ENCODE measurements at places on chromosomes 5 and 9.

GRCh38 chr9:95296761-95297160, 20.7 kb downstream of the FANCC start:
- no peak for DNase-seq

GRCh38 chr9:116837018-116837989, 150.2 kb downstream of the TRIM32 start:
- DNase-seq: no peak

- no peak for DNase-seq
Measured at GRCh38 chr9:95876595-95876994, 1.1 kb downstream of the ERCC6L2 start.

- DNase-seq: no peak
Measured at GRCh38 chr5:59760785-59761348, 132.7 kb downstream of the PDE4D start.

DNA sequence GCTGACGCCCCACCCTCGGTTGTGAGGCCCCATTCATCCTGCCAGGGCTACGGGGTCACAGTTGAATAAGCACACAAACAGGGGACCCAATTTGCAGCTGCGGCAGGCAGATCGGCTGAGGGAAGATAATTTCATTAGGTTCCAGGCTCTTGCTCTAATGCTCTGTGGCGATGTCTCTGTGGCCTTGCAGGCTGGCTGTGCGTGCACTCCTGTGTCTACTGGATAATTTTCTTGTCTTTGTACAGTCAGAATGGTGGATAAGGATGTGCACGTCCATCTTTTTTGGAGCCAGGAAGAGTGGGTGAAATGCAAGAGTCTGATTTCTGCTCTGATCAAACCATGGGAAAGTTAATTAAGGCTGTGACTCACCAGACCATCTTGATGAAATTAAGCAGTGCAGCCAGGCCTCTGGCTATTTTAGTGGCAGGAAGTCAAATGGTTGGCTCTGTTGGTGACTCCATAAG, 39.2 kb downstream of the NSG2 start:
- DNase-seq: no peak

- DNase-seq: no peak
Measured at GRCh38 chr5:56759521-56760216, 55.7 kb upstream of the MAP3K1 start.

- no peak for DNase-seq
Measured at GRCh38 chr5:91643797-91644196, 260.7 kb upstream of the ARRDC3 start.
